ENCODE measurements at places on chromosomes 3 and 15.

DNA sequence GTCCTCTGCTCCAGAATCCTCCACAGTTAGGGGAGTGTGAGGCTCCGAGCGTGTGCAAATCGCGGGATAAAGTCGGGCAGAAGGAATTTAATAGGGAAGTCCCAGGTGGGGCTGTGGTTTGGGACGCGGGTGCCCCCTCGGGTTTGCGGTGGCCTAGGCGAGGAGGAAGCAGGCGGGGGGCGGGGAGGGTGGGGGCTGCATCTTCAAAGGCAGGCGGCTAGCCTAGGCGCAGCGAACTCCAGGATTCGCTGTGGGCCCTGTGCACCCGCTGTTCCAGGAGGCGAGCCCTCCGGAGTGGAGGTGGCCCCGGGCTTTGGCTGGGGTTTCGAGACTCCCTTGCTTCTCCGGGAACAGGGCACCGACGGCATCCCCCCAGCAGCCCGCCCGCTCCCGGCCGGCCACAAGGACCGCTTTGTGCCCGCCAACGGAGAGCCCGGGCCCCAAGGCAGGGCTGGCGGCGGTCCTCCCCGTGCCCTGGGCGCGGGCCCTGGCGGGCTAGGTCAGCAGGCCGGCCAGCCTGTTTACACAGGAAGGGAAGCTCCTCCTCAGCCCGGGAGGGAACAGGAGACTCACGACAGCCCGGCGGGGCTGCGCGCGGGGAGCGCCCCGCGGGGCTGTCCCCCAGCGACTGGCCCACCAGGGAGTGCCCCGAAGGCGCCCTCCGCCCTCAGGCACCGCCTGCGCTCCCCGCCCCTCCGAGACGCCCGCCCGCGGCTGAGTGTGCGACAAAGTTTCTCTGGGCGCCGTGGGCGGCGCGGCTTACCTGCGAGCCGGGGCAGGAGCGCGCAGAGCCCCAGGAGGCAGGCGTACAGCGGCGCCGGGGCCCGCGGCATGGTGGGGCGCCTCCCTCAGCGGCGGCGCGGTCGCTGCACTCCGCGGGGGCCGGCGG, 753 bp downstream of the ITGB5 start:
- DNase-seq, result no peak

DNA sequence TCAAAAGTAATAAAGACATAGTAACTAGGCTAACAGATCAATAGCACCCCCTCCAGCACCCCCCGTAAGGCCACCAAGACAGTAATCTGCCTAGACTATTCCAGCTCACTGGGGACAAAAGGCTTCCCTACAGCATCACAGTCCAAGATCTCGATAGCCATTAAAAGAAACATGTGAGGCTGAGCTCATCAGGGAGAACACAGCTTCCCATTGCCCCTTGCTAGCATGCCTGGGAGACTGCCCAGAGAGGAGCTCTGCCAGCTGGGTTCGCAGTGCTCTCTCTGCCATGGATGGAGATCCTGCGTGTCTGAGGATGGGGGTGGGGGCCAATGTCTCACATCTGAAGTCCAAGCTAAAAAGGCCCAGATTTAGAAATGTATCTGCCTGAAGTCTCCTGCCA, 17.8 kb downstream of the LRIG1 start:
- no peak for DNase-seq

GRCh38 chr15:66775127-66776105, 73.4 kb downstream of the SMAD6 start:
- no peak for DNase-seq

DNA sequence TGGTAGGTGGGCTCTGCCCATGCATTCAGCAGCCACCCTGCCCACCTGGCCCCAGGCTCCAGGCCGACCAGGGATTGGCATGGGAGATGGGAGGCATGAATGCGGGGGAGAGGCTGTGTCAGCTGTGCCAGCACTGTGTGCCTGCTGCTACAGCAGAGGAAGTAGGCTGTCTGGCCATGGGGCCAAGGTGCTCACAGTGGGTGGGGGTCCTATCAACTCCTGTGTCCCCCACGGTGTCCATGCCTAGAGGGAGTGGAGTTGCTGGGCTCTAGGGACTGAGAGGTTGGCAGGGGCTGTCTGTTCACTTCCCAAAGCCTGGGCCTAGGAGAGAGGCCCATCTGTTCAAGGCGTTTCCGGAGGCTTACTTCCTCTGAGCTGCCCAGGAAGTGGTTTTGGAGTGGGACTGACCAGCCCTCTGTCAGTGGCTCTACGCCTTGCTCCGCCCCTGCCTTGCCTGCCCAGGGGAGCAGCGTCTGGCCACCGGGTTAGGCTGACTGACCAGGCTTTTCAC, 5.8 kb downstream of the PRKCD start:
- DNase-seq, result no peak

DNA sequence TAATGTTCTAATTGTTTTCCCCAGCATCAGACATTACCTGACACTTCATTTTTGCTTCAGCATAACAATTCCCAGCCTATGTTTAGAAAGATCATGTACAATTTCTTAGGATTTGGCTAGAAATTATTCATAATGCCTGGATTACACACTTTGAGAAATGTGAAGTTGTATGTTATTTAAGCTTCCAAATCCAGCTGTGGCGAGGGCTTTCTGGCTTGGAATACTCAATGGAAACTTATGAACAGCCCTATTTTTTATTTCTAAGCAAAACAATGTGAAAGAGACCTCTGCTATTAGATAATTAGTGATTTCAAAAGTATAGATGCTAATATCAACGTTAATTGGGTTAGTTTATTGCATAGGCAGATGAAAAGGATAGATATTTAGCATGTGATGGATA, 341.6 kb downstream of the ZNF385D start:
- DNase-seq, result no peak

DNA sequence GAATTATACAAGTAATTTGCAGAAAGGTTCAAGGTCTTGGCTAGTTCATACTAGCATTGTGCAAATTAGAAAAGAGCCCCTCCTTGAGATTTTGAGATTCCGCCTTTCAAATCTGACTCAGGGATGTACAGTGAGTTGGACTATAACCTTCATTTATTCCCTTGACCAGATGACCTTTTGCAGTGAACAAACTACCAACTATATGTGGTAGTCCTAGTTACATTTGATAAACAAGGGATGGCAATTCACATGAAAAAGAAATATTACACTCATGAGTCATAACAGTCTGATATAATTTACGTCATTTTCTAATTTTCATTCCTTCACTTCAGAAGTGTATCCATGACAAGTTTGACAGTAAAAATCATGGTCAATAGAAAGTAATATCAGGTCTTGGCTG, 860.4 kb downstream of the ROBO1 start:
- no peak for DNase-seq

GRCh38 chr3:14487086-14487485, 53.1 kb downstream of the GRIP2 start:
- no peak for DNase-seq

DNA sequence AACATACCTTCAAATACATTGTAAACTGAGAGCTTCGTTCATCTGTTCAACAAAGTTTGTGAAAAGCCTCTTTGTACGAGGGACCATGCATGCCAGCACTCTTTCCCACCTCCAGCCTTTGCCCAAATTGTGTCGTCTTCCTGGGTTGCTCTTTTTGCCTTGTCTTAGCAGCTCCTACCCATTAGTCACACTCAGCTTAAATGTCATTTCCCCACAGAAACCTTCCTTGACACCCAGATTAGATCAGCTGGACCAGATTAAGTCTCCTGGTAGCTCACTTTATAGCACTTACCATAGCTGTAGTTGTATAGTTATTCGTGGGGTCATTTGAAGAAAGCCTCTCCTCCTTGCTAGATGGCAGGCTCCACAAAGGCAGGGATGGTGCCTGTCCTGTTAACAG, 24.1 kb upstream of the SNRK start:
- no peak for DNase-seq

DNA sequence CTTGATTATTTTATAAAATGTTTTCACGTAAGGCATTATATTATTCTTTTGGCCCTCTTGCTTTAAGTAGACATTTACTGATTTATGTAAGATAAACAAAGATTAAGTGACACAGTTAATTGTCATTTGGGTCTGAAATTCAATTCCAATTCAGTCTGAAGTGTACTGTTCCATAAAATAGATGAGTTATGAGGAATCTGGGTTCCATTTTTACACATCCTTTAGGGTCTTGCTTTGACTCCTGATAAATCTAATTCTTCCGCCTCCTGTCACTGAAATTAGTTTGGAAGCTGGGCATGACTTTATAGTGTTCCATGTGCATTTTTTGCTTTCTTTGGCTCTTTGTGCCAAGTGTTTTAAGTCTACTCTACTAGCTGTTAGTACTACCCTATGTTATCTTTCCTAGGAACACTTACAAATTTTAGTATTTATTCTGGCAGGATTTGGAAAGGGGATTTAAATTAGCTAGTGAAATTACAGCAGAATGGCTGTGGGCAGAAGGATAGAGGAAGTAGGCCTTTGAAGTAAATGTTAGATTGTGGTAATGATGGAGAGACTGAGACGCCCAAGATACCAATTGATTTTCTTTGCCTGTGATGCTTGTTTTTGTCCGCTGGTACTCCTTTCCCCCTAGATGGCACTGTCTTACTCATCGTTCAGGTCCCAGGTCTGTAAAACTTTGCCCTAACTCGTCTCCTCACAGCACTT, 14.3 kb downstream of the ARL8B start:
- DNase-seq, result no peak

GRCh38 chr15:64096668-64097384, 1.0 kb downstream of the SNX1 start:
- no peak for DNase-seq

DNA sequence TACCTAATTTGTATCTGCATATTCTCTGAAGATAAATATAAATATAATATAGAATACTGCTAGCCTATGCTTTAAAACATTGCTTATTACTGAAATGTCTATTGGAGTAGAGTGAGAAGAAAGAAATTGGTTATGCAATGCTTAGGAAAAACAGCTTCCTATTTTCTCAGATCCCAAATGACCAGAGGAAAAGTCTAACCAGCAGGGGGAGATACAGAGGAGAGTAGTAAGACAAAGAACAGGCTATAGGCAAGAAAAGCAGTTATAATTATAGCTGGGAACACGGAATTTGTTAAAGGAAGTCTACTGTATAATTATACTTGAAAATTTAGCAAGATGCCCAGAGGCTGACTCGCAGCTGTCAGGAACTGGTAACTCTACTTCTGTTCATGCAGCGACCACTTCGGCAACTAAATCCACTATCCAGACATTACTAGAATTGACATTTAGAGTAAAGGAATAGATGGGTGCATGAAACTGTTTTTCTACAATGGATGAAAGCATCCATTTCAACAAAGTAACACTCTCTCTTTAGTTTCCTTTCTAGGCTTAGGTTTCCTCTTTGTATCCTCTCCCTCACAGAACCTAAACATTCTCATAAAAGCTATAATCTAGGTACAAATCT, 97.2 kb downstream of the TBC1D5 start:
- DNase-seq, result no peak

GRCh38 chr3:176313426-176313825, 883.9 kb downstream of the TBL1XR1 start:
- DNase-seq, result no peak

DNA sequence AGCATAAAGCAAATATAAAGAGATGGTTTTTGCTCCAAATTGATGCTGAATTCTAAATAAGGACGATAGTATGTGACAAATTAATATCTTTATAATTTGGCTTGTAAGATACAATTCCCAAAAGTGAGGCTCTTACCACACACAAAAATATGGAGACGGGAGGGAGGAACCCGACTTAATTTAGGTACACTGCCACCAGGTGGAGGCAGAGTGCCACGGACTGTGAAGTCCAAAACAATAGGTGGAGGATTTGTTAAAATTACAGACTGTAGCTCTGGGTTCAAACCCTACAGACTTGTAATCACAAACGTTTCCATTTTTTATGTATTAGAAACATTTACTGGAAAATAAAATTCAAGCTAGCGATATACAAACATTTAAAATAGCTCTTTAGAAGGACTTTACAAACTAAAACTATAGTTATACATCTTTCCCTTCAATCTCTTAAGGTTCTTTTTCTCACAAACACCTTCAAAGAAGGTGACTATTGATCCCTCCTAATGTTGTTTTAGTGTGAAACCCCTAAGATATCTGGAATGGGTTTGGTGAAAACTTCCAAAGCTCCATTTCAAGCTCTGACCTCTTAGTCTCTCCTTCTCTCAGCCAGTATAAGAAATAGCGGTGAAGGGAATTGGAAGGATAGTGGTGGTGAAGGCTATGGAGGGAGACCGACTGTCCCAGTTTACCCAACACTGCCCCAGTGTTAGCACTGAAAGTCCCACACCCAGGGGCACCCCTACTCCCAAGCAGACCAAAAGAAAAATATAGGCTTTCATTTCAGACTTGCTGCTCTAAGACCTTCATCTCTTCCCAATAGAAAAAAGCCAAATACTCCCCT, 89.7 kb downstream of the AQP9 start:
- peak; percentile 28 for DNase-seq

- no peak for DNase-seq
These were observed 125.5 kb upstream of the BHLHE40 start for GRCh38 chr3:4853749-4854140.

DNA sequence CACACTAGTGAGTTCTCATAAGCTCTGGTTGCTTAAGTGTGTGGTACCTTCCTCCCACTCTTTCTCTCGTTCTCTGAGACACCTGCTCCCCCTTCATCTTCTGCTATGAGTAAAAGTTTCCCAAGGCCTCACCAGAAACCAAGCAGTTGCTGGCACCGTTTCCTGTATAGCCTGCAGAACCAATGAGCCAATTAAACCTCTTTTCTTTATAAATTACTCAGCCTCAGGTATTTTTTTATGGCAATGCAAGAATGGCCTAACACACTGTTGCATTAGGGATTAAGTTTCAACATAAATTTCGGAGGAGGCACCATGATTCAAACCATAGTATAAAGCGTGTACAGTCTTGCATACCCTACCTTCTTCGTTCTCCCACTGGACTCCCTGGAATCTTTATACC, 252.3 kb upstream of the CHRM5 start:
- peak; percentile 20 for DNase-seq

DNA sequence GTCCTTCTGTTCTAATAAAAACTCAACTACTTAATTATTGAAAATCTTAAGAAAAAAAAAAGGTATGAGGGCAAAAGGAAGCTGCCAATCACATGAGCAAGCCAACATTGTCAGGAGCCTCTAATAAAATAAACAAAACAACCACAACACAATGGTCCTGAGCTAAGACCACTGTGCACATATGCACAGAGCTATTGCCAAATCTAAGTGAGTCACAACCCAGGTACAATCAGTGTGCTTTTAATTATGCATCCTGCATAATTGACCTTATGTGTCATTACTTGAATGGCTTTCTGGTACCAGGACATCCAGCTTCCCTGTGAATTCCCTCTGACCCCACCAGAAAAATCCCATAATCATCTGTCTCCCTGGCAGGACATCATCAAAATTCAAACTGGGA, 639.8 kb downstream of the MAGI1 start:
- no peak for DNase-seq

DNA sequence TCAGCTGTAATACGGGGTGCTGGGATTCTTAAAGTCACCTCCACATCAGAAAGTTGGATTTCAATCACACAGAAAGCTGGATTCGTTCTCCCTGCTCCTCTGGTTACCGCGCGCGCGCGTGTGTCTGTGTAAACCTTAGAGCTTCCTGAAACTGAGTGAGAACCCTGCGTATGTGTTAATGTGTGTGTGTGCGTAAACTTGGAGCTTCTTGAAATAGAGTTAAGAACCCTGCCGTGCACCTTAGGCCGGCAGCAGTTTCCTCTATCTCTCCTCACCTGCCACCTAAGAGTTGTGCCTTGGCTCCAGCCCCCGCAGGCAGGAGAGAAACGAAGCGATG, 531 bp downstream of the LZTFL1 start:
- DNase-seq, result no peak

- no peak for DNase-seq
These were observed 146.4 kb upstream of the ONECUT1 start for GRCh38 chr15:52936489-52936888.

- DNase-seq, result no peak
These were observed 134.1 kb upstream of the MNS1 start for GRCh38 chr15:56598991-56599390.
